Astrocyte of the cerebellum (primary cell): ENCODE measurements at places on chromosomes 6 and 20.

DNA sequence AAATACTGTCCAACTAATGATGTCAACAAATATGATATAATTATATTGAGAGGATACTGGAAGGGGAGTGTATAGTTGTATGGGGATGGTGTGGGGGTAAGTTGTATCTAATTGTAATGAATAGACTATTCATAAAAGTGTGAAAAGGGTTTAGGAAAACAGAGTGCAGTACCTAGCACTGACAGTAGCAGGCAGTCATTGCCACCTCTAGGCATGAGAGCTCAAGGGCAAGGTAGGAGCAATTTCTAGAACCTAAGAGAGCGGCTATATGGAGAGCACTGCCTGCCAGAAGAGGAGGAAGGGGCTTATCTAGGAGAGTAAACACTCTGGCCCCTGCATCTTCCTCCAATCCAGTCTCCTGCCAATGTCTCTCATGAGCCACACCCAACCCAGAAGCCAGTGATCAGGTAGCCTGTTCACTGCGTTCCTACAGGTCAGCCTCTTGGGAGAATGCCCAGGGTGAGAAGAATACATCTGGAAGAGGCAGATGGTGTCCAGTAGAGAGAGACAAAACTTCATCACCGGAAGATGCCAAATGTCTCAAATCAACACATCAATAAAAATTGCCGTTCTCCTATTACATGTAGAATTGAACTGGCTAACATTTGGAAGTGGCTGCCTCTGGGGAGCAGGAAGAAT is 200.0 kb downstream of the LY86 start:
- DNase-seq = no peak

GRCh38 chr20:43583982-43584432 is 6.7 kb upstream of the IFT52 start:
- peak; percentile 91 for DNase-seq

- DNase-seq = no peak
Measured at GRCh38 chr6:11231564-11232192, 790 bp downstream of the NEDD9 start.

GRCh38 chr20:45685896-45686295 is 15.9 kb upstream of the WFDC11 start:
- no peak for DNase-seq

DNA sequence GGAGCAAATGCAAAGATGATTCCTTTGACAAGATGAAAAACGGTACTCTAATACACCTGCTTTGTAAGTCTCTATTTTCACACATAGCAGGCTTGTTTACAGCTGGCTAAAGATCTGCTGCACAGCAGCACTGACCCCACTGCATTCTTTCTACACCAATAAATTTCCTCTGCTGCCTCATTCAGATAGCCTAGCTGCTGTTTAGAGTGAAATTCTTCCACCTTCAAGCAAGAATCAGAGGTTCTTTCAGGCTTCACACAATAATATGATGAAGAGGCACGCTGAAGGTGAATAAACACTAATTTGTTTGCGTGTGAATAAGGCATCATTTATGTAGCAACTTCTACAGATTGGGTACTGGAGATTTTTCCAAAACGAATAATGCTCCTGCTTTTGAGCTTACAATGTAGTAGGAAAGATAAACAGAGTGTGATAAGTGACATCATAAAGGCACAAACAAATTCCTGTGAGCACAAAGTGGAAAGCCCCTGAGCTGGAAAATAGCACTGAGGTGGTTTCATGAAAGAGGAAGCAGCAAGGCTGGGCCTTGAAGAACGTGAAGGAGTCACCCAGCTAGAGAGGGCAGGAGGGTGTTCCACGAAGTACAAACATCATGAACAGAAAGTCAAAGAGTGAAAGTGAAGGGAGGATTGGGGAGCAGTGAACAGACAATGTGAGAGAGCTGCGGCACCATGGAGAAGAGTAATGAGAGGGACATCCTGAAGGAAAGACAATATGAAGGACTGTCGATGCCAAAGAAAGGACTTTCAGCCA is 543.4 kb downstream of the CD83 start:
- DNase-seq = no peak

GRCh38 chr6:166626177-166627032 is 646 bp downstream of the RPS6KA2 start:
- DNase-seq = no peak

GRCh38 chr6:112931832-112932231 is 584.7 kb downstream of the RFPL4B start:
- DNase-seq = no peak

DNA sequence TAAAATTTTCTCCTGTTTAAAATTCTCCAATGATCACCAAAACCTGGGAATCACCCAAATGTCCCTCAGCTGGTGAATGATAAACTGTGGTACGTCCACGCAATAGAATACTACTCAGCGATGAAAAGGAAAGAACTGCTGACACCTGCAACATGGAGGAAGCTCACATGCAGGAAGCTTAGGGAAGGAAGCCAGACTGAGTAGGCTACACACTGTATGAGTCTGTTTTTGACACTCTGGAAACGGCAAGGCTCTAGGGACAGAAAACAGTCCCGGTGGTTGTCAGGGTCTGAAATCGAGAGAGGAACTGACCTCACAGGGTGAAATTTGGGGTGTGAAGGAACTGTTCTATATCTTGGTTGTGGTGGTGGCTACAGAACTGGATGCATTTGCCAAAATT is 25.2 kb upstream of the TLDC2 start:
- no peak for DNase-seq

DNA sequence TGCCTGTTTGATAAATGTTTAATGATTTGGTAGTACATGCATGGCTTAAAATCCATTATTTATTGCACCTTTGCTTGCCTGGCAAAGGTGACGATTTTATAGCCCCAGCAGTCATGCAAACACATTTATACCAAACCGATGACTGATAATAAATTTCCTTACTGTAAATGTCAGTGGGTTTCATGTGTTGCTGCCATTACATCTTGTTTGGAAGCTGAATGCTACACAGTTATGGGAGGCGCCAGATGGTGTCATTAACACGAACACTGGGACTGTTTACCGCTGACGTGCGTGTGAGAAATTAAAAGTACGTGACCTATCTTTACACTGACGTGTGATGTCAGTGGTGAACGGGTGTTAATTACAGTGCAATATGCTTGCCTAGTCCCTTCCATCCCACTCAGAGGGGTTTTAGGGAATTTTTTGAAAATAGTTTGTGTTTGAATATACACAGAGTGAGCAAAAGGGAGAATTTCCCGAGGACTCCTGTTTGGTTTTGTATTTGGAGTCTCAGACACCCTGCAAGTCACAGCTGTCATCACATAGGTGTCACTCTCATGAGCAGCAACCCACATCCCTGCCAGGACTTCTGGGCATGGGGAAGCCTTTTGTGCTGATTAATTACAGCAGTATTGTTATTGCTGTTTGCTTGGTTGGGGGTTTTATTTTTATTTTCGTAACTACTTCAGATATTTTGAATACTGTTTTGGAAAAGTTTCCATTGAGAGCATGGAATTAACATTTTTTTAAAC is 151.8 kb upstream of the INSM1 start:
- DNase-seq = no peak

DNA sequence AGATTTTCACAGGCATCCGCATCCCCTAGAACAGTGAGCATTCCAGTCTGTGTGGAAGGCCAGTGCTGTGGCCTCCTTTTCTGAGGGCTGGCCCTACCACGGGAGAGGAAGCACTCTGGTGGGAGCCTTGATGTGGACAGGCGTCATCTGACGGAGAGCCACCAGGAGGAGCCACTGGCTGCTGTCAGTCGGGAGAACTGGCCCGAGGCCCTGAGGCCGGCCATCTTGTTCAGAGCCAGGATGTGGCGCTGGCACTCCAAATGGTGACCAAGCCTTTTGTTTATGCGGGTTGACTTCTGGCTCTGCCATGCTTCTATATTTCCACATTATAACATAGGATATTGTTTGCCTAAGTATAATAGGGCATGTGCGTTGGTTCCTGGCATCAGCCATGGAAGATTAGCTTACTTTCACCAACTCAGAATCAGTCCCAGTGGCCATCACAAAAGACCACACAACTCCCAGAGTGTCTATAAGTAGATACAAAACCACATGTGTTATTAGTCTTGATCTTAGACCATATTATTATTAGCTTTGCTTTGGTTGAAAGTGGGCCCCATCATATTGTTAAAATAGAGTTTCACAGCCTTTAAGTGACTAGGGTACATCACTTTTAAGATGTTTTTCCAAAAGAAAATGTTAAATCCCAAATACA is 273.9 kb upstream of the TAB2 start:
- no peak for DNase-seq

GRCh38 chr6:167230288-167230687 is 60.8 kb upstream of the UNC93A start:
- no peak for DNase-seq

GRCh38 chr6:37369321-37370201 is 15.8 kb downstream of the RNF8 start:
- no peak for DNase-seq

DNA sequence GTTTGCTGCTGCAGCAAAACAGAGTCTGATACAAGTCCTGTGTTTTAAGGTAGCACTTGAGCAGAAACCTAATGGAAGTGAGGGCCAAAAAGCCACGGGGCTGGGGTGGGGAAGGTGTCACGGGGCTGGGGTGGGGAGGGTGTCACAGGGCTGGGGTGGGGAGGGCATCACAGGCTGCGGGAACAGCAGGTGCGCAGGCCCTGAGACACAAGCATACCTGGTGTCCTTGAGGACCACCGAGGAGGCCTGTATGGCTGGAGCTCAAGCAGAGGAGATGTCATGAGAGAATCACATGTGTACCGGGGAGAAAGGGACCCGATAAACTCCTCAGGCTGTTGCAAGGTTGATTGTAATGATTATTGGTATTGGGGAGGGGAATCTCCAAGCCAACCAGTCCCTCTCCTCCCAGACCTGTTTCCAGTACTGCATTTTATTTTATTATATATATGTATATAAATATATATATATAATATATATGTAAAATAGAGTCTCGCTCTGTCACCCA is 13.6 kb upstream of the SPO11 start:
- DNase-seq = no peak

DNA sequence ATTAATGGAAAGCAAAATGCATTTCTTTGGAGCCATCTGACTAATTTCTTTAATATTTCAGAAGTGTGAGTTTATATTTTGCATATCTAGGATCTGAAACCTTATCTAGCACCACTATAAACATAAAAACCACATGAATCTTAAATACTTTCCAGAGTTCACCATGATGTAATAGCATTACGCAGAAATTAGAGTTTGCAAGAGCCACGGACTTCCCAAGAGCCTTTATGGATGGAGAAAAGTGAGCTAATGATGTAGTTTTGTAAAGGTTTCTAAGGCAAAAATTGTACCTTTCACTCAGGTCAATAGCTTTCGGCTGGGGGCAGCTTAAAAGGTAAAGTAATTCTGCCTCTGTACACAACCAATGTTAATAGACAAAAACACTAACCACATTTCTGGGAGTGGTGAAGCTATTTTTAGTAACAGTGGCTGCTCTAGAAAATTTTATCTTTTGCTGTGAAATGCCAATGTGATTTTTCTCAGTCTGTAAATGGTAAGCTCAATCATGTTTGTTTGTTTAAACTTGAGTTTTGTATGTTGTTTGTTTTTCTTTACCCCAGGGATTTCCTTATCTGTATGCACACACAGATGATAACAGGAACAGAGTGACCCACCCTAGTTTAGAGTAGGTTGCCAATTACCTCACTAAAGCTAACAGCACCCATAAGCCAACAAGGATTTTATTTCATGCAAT is 80.5 kb downstream of the FILIP1 start:
- peak; percentile 43 for DNase-seq

GRCh38 chr6:13836170-13836569 is 21.8 kb upstream of the MCUR1 start:
- no peak for DNase-seq

DNA sequence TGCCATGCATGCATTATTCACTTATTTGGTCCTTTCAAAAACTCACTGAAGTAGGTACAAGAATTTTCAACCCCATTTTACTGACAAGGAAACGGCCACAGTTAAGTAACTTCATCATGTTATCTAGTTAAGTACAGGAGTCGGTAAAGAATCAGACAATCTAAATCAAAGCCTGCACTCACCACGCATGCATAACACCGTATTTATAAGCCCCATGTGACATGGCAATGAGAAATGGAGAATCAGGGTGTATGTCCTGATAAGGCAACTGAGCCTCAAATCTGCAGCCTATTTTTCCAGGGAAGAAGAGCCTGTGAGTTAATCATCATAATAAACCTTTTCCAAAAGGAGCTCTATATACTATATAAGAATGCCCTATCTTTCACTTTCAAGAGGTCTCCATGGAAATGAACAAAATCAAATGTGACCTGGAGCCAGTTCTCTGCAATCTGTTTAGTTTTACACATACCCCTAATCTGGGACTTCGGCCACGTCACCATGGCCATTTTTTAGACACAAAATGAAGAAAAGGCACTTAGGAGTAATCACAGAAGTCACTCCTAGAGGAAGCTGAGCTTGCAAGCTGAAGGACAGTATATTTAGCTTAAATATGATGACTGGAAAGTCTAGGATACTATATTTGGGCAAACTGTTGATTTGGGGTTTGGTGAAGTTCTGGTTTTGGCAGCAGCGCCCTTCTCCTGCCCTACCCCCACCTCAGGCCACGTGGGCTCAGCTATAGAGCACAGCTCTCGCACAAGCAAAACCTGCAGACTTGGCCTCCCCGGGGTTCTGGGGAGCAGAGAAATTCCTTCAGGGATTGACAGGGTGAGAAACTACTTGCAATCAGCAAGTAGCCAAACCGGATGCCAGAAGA is 19.2 kb downstream of the TRAM2 start:
- DNase-seq = no peak

- DNase-seq = no peak
Measured at GRCh38 chr20:7760247-7761031, 179.8 kb downstream of the HAO1 start.

GRCh38 chr6:169099411-169100202 is 154.0 kb downstream of the THBS2 start:
- DNase-seq = no peak

- DNase-seq = no peak
Measured at GRCh38 chr6:11198663-11199603, 33.5 kb downstream of the NEDD9 start.

GRCh38 chr6:34459899-34460593 is 5.8 kb upstream of the PACSIN1 start:
- DNase-seq = peak; percentile 9

GRCh38 chr6:34120953-34121675 is 24.8 kb downstream of the GRM4 start:
- DNase-seq = no peak

DNA sequence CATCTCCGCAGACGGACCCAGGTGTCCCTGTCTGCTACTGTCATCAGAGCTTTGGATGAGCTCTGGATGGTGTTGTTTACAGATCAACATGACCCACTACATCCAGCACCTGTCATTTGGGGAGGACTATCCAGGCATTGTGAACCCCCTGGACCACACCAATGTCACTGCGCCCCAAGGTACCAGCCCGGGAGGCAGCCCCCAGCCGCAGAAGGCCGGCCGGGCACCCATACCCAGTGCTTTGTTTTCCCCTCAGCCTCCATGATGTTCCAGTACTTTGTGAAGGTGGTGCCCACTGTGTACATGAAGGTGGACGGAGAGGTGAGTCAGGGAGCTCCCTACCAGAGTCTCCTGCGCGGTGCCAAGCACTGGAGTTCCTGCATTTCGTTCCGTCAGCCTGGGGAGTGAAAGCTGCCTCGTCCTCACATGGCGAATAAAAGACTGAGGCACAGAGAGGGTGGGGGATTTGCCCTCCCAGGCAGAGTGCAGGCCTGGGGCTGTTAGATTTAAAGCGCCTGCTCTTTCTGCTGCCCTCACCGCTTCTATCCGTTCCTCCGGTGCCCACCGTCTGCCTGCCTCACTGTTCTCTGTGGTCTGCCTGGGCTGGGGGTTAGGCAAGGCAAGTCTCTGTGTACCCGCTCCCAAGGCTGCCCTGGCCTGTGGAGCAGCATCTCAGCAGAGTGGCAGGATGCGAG is 14.2 kb downstream of the ERGIC3 start:
- no peak for DNase-seq

GRCh38 chr20:51008718-51009117 is 14.2 kb downstream of the KCNG1 start:
- DNase-seq = no peak
